Activated CD4-positive, alpha-beta T cell treated with anti-CD3 and anti-CD28 coated beads, Interleukin-2, amount 50 U/mL, for 4 hours (primary cell): ENCODE measurements at places on chromosomes 2 and 18.

DNA sequence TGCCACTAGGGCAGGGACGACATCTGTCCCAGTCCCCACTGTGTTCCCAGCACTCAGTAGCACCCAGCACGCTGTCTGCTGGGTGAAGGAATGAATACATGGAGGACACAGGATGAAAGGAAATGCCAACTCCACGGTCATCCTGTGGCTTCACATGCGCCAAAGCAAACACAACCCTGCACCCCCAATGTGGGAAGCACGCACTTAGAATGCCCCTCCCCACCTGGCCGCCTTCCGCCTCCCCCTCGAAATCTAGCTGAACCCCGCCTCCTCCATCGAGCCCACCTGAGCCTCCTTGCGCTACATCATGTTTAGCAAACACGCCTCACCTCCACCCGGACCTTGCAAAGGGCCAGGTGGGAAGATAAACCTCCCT lies 33.9 kb downstream of the ADCY3 start:
- no peak for DNase-seq

- DNase-seq, result no peak
Observed at GRCh38 chr2:207230261-207231105, 64.7 kb upstream of the KLF7 start.

DNA sequence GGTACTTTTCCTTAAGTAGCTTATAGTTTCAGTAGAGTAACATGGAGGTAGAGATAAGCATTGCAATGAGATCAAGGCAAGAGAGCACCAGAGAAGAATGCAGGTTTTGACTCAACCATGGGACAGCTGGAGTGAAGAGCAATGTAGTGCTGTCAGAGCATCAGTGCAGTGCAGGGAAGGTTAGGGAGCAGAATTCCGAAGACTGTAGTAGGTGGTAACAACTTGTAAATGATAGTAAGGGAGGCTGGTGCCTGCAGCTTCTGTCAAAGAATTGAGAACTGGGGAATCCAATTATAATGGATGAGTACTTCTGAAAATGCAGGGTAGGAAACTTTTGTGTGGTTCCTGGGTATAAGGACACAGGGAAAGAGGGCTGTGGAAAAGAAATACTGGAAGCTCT lies 183.2 kb downstream of the KCNS3 start:
- no peak for DNase-seq

DNA sequence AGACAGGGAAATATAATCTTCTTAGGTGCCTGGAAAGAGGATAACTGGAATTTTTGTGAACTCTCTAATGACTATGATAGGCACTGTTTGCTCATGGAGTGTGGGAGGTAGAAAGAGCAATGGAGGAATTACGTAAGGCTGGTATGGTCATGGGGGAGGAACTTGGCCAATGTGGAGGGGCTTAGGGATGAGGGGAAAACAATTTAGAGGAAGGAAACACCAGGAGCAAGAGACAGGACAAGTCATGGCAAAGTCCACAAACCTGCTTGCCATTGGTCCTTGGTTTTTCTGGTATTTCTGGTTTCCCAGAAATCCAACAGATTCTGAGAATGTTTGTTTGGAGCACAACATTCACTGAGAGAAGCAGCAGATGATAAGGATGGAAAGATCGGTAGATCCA lies 274.2 kb downstream of the DYSF start:
- DNase-seq, result no peak

DNA sequence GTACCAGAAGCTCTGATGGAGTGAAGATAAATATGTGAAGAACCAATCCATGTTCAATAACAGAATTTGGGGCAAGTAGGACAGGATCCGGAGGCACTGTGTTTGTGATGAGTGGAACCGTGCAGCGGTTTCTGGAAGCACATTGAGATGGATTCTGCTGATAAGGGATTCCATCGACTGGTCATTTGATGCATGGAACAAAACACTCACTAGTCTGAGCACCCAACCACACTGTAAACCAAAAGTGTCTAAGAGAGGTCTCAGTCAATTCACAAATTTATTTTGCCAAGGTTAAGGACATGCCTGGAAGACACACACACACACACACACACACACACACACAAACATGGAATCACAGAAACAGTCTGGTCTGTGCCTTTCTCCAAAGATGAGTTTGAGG lies 459.5 kb downstream of the FBXO15 start:
- no peak for DNase-seq

- no peak for DNase-seq
Observed at GRCh38 chr18:73189718-73190117, 321.9 kb upstream of the NETO1 start.

DNA sequence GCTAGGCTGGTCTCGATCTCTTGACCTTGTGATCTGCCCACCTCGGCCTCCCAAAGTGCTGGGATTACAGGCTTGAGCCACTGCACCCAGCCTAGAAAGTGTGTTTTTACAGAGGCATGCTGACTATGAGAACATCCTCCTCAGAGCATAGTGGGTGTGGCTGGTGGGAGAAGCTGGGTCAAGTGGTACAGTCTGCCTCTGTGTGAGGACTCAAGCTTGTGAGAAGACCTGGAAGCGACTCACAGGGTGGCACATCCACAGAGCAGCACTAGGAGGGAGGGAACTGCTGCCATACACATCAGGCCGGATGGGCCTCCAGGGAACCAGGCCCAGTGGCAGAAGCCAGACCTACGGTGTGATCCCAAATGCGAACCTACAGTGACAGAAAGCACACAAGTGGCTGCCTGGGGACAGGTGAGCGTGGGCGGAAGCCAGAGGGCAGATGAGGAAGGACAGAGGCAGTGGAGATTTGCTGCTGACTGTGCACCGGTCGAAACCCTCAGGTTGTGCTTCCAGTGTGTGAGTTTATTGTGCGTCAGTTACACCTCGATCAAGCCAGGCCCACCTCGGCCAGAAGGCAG lies 8.9 kb downstream of the ARHGEF4 start:
- no peak for DNase-seq

- no peak for DNase-seq
Observed at GRCh38 chr2:28643911-28644334, 107.7 kb upstream of the PPP1CB start.

- DNase-seq, result no peak
Observed at GRCh38 chr2:18993756-18994338, 364.6 kb downstream of the OSR1 start.

DNA sequence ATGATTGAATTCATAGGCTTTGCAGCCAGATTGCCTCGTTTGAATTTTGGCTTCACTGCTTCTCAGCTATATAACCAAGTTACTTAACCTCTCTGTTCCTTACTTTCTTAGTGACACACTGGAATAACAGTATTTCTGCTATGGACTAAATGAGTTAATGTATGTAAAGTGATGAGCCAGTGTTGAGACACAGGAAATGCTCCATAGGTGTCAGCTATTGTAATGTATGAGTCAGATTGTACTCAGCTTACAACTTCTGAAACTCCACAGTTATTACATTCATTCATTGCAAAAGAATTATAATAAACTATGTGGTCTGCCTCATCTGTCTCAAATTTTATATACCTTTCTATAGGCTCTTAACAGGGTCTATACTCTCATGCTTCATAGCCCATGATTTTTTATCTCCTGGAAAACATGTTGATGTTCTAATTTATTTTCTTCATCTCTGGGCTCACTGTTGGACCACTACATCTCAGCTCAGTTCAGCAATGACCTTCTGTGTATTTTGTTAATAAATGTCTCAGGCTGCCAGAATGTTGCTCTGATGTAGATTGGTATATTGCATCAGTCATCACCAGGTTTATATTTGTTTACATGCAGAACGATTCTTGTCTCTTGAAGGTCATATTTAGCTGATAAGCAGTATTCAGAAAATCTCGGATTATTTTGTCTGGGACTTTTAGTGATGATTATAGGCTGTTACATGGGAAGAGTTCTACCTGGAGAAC lies 76.2 kb downstream of the MAP3K20 start:
- no peak for DNase-seq

- DNase-seq, result no peak
Observed at GRCh38 chr2:9793156-9793917, 49.9 kb upstream of the TAF1B start.
